ENCODE measurements at places on chromosomes 6 and 20.

- H3K27ac ChIP-seq: no peak overlapping the region
- no peak for DNase-seq
- H3K4me1 ChIP-seq: peaks cover 28% of the 10 kb centered on the region
- H3K27me3 ChIP-seq: no peaks in the 10 kb centered on the region
- peaks cover 6% of the 10 kb centered on the region for H3K36me3 ChIP-seq
Observed at GRCh38 chr6:158376631-158377081, 64.4 kb downstream of the TULP4 start.

DNA sequence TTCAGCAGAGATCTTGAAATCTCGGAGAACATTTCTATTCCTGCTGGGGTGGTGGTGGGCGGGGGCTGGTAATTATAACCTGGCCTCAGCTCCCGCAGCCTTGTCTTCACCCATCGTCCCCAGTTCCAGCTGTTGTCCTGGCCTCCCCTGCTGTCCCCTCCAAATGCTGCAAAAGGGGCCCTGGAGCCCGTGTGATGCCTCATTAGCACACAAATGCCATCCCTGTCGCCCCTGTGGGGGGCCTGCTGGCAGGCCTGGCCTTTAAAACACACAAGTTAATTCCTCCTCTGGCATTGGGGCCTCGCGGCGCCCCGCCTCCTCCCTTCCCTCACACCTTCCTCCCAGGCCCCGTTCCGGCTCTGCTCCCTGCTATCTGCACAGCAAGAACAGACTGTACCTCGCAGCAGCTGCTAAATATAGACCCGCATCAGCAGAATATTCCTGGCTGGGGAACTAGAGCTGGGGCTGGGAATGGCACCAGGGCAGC lies 85.7 kb downstream of the CDH22 start:
- no peak overlapping the region for H3K4me3 ChIP-seq
- no peak for DNase-seq
- H3K27me3 ChIP-seq: peaks cover 41% of the 10 kb centered on the region
- peaks cover 5% of the 10 kb centered on the region for H3K36me3 ChIP-seq

- H3K27me3 ChIP-seq: no peaks in the 10 kb centered on the region
- no peaks in the 10 kb centered on the region for H3K36me3 ChIP-seq
- H3K4me3 ChIP-seq: no peak overlapping the region
- no peak for DNase-seq
- no peaks in the 10 kb centered on the region for H3K4me1 ChIP-seq
Observed at GRCh38 chr6:98525860-98526259, 308.5 kb upstream of the POU3F2 start.

DNA sequence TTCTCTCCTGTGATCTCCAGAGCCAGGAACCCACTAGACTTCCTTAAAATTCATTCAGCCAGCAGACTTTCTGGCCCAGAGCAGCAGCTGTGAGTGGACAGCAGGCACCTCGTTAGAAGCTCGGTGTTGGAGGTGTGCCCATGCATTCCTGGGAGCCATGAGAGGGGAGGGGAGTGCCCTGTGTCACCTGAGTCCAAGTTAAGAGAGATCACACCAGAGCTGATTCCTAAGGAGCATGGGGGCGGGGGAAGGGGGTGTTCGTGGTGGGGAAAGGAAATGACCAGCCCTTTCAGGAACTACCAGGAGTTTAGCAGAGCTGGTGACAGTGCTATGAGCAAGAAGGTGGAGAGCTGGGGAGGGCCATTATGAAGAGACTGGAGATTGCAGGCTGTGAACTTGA lies 46.9 kb downstream of the GFRA4 start:
- peaks cover 3% of the 10 kb centered on the region for H3K36me3 ChIP-seq
- no peaks in the 10 kb centered on the region for H3K27me3 ChIP-seq
- no peak overlapping the region for H3K27ac ChIP-seq
- peaks cover 13% of the 10 kb centered on the region for H3K4me1 ChIP-seq

- H3K27me3 ChIP-seq: no peaks in the 10 kb centered on the region
- H3K36me3 ChIP-seq: no peaks in the 10 kb centered on the region
- peaks cover 3% of the 10 kb centered on the region for H3K4me1 ChIP-seq
- no peak overlapping the region for H3K4me3 ChIP-seq
- DNase-seq: peak; percentile 24
- no peak overlapping the region for H3K27ac ChIP-seq
Observed at GRCh38 chr6:26065952-26066380, 21.3 kb upstream of the HFE start.

DNA sequence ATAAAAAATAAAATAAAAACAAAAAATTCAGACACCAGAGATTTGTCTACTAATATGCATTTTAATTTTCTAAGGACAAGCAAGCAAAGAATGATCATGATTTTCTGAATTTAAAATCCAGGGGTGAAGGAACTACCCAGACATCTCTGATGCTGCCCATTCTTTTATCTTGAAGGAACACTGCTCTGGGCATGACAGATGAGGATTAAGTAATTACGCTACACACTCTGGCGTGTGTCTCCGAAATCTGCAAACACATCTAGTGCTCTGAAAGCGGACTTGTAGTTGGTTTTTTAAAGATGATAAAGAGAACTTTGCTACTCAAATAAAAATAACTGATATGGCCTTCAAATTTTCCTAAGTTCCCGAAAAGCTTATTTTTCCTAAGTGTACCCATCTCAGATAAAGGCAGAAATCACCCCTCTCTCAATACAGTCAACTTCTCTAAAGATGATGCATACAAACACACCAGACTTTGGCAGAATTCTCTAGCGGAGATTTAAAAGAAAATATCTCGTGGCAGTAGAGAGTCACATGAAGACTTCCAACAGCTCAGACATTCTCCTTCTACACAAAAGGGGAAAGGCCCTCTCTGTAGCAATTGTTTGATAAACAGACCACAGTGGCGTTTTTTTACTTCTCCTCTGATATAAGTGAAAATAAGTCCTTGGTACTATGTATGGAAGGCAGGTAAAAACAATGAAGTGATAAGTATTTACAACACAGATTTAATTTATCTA lies 133.8 kb downstream of the BACH2 start:
- no peak overlapping the region for H3K4me3 ChIP-seq
- peaks cover 11% of the 10 kb centered on the region for H3K4me1 ChIP-seq
- H3K27ac ChIP-seq: peak overlapping the region; percentile 24
- no peaks in the 10 kb centered on the region for H3K27me3 ChIP-seq
- peaks cover 2% of the 10 kb centered on the region for H3K36me3 ChIP-seq

GRCh38 chr6:13267142-13267651 lies 61.1 kb downstream of the TBC1D7 start:
- H3K27ac ChIP-seq: no peak overlapping the region
- peaks cover 4% of the 10 kb centered on the region for H3K27me3 ChIP-seq
- no peak overlapping the region for H3K4me3 ChIP-seq
- no peak for DNase-seq
- no peaks in the 10 kb centered on the region for H3K4me1 ChIP-seq
- H3K36me3 ChIP-seq: peaks cover 3% of the 10 kb centered on the region

GRCh38 chr6:54805077-54805476 lies 41.5 kb upstream of the FAM83B start:
- H3K27me3 ChIP-seq: no peaks in the 10 kb centered on the region
- no peaks in the 10 kb centered on the region for H3K4me1 ChIP-seq
- DNase-seq: no peak
- H3K4me3 ChIP-seq: no peak overlapping the region
- H3K36me3 ChIP-seq: no peaks in the 10 kb centered on the region

GRCh38 chr6:93420163-93420795 lies 920 bp upstream of the EPHA7 start:
- peaks cover 2% of the 10 kb centered on the region for H3K4me1 ChIP-seq
- no peak for DNase-seq
- peaks cover 44% of the 10 kb centered on the region for H3K27me3 ChIP-seq
- no peak overlapping the region for H3K27ac ChIP-seq
- H3K36me3 ChIP-seq: peaks cover 3% of the 10 kb centered on the region

DNA sequence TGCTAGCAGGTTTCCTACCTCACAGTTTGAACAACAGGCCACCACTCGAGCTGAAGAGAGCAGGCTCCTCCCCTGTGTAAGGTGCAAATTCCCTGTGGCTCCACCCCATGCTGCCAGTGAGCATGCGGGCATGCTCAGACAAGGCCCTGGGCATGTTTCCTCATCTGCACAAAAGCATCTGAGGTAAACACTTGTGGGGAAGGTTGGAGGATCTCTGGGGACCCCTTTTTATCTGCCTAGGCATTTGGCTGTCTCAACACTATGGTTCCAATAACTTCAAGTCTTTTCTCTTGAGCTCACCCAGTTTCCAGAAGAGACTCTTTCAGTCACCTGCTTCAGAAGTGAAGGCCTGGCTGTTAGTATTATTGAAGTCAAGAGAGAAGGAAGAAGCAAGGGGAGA lies 9.4 kb downstream of the C6orf58 start:
- no peaks in the 10 kb centered on the region for H3K36me3 ChIP-seq
- no peak overlapping the region for H3K27ac ChIP-seq
- no peaks in the 10 kb centered on the region for H3K27me3 ChIP-seq
- DNase-seq: no peak
- H3K4me3 ChIP-seq: no peak overlapping the region

GRCh38 chr6:97901531-97901930 lies 618.5 kb upstream of the MMS22L start:
- no peak overlapping the region for H3K4me3 ChIP-seq
- H3K27me3 ChIP-seq: no peaks in the 10 kb centered on the region
- H3K36me3 ChIP-seq: no peaks in the 10 kb centered on the region
- no peak for DNase-seq
- no peak overlapping the region for H3K27ac ChIP-seq
